ENCODE measurements at places on chromosomes 12 and 14.
A peak's percentile ranks its signal among the peaks of the same experiment; 100 is the strongest.

DNA sequence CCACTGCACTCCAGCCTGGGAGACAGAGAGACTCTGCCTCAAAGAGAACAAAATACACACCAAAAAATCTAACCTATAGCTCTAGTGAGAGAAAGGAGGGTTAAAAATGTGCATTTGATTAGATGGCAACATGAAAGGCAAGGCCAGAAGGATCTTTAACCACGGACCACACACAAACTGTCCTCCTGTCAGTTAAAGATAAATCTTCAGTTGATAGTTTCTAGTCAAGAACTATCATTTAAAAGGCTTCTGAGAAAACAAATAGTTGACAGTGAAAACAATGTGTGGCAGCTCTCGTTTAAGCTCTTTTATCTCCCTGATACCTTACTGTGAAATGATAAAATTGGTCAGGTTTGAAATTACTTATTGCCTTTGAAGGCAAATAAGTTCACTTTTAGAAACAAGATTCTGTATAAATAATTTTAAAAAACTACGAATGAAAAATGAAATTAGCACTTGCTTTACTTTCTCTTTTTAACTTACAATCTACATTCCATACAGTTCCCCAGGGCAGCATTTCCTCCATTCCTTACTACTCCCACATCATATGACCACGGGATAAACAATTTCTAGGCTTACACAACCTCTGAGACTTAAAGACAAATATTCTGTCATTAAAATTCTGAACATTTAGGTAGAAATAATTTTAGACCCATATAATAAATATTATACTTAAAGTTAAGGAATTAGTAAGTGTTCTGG, 71.4 kb upstream of the GNPNAT1 start:
- no peak for DNase-seq

- DNase-seq, result no peak
Measured at GRCh38 chr12:121673013-121673511, 3.6 kb upstream of the MORN3 start.

DNA sequence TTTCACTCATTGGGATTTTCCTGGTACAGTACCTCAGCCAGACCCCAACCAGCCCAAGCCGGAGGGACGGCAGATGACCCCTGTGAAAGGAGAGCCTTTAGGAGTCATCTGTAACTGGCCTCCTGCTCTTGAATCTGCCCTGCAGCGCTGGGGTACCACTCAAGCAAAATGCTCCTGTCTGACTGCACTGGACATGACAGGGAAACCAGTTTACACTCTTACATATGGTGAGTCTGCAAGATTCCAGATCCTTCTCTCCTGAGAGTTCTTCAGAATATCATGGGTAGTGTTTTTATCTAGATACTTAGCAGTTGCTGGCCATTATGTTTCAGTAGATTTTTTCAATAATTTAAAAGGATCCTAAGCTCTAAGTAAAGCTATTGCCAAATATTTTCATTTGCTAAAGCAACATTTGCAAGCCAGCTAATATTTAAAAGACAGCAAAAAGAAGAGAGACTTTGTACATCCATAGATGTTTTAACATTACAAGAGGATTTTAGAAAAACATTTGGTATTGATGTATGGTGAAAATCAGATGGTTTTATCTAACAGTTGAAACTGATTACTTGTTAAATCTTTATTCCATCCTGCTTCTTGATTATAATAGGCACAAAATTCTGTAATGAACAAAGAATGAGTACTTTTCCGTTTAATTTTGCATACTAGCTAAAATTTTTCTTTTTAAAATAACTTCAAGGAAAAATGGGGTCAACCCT, 85.1 kb upstream of the ATF1 start:
- no peak for DNase-seq

DNA sequence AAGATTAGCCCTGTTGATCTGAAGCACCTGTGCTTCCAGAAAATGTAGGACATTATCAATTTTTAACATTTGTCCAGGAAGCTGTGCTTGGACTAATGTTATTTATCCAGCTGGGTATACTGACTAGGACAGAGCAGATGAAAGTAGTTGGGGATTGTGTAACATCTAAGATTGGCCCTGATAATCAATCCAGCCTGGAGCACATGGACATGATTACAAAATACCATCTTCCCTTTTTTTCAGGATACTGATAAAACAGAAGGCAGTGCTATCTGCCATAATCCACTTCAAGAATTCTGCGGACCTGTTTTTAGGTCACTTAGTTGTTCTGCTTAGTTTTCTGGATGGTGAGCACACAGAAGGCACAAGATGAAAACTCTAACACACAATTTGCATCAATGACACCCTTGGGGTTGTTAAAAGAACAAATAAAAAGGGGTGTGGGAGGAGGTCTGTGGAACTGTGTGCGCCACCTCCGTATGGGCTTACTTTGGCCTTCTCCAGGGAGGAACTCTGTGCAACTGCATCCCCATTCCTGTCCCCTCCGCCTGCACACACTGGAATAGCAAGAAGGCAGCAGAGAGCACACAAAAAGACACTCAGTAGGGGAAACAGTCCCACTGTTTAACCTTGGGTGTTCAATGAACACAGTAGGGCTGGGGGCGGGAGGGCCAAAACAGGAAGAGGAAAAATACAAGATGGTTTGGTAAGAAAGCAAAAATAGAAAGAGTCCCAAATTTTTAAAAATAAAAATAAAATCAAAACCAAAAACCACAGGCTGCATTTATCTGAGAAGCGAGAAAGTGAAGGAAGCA, 31.1 kb upstream of the DUSP6 start:
- no peak for DNase-seq

DNA sequence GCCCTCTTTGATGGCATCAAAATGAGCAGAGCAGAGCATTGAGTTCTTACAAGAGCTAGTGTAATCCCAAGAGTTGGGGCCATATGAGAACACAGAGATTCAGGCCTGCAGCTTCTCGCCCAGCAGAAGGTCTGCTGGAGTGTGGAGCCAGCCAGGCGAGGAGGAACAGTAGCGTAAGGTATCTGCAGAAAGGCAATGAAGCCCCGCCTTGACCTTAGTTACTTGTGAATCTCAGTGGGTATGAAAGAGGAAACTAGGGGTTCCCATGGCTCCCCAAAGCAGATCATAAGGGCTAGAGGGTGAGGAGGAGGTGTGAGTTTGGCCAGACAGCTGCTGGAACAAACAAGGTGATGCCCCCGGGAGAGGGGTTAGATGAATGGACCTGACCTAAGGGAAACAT, 49.4 kb downstream of the SLC8A3 start:
- DNase-seq, result no peak

DNA sequence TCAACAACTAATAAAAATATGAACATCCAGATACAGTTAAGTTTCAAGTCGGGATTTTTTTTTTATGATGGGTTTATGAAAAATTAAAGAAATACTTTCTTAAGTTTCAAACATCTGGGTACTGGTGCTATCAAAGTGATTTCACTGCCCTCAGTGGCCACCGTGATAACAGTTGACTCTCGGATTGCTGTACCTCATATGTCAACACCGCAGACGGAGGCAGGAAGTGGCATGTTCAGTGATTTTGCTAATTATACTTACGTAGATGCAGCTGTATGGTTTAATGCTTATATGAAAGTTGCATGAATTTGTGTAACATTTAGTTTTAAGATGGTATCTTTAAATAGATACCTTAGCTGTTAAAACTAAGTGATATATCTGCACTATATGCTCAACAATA, 20.8 kb upstream of the FBLN5 start:
- no peak for DNase-seq

- no peak for DNase-seq
Measured at GRCh38 chr12:47504775-47505446, 200.9 kb downstream of the RPAP3 start.

- DNase-seq, result peak; percentile 73
Measured at GRCh38 chr12:123064885-123065619, 84.6 kb downstream of the ARL6IP4 start.

DNA sequence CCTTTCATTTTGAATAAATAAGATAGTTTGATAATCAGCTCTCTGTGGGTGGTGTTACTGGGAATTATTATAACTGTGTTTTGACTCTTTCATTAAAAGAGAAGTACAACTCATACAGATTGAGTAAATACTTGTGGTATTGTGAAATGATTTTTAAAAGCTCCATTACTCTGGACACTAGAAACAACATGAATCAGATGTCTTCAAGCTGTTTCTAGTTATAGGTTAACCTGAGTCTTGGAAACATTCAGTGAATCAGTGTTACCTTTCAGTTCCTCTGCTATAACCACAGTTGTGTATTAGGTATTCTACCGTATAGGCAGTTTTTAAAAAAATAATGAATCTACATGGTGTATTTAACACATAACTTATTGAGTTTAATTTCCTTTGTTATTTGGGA, 128.4 kb upstream of the SSTR1 start:
- no peak for DNase-seq

GRCh38 chr14:74860899-74861733, 14.8 kb downstream of the PROX2 start:
- DNase-seq, result peak; percentile 71

DNA sequence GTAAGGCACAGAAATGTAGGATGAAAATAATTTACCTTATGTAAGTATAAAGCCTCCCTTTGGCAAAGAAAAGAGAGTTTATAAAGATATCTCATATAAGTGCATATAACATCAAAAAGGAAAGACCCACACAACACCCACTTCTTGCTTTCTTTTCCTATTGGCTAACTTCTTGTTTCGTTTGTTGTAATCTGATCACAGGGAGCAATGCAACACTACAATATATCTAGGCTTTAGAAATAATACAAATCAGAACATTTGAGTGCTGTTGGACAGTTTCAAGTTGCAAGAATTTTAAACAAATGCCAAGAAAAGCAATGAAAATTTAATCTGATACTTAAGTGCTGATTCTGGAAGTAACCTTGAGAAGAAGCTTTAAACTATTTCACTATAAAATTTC, 1.3 kb downstream of the FGD6 start:
- peak; percentile 22 for DNase-seq

DNA sequence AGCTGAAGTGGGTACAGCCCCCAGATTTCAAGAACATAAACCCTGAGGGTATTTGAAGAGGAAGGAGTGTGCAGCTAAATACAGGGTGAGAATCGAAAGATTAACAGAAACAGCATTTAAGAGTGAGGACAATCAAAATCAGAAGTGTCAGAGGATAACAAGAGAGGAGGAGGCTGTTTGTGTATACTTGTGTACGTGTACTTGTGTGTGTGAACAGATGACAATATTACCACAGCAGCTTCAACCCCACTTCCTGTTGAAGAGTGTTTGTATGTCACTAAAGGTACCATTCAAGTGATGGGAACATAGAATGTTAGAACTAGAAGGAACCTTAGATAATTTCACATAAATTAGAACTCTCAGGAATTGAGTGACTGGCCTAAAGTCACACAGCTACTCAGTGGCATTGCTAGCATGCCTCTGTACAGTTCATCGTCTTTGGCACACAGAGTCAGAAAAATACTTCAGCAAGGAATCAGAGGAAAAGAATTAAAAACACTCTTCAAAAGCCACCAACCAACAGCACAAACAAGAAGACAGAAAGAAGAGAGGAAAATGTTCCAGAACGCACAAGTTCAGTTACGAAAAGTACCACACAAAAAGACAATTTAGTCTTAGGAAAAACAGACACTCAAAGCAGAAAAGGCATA, 164.3 kb upstream of the BCL2L14 start:
- DNase-seq, result no peak

DNA sequence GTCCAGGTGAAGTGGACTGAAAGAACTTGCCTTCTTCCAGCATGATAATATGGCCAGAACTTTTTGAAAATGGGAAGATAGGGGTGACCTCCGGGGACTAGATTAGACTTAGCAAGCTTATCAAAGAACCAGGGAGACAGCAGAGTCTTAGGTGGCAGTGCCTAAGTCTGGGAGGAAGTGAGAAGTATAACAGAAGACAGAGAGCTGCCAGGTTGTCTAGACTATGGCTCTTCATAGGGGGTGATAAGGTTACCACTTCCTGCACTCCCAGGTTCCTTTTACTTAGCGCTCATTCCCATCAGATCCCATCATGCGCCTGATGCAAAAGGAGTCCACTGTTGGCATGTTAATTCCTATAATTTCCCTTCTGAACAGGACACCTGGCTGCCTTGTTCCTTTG, 69.9 kb downstream of the PLXNC1 start:
- DNase-seq, result no peak

DNA sequence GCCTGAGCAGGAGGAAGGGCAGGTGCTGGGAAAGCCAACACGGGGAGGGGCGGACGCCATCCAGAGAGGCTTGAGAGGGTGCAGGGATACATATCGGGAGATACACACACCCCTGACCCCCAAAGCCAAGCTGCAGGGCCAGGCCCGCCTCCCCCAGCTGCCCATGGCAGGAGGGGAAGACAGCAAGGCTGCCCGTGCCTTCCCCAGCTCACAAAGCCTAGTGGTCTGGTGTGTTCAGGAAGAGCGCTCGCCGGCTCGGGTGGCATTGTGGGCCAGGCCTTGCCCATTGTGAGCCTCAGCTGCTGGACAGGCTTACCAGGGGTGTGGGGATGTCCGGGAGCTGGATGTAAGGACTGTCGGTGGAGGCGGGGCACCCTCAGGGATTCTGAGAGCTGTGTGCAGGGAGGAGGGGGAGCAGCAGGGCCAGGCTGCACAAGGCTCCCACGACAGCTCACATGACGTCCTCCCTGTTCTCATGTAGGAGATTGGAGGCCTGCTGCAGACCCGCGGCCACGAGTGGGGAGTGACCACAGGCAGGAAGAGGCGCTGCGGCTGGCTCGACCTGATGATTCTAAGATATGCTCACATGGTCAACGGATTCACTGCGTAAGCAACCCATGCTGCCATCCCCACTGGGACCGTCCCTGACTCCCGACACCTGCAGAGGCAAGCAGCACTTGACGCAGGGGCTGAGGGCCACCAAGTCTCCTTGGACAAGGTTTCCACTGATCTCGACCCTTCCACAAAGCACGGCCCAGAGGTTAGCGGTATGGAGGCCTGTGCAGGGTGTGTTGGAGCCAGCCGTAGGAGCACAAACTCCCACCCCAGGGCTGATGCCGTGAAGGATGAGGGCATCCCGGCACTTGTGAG, 10.1 kb upstream of the SIVA1 start:
- no peak for DNase-seq

DNA sequence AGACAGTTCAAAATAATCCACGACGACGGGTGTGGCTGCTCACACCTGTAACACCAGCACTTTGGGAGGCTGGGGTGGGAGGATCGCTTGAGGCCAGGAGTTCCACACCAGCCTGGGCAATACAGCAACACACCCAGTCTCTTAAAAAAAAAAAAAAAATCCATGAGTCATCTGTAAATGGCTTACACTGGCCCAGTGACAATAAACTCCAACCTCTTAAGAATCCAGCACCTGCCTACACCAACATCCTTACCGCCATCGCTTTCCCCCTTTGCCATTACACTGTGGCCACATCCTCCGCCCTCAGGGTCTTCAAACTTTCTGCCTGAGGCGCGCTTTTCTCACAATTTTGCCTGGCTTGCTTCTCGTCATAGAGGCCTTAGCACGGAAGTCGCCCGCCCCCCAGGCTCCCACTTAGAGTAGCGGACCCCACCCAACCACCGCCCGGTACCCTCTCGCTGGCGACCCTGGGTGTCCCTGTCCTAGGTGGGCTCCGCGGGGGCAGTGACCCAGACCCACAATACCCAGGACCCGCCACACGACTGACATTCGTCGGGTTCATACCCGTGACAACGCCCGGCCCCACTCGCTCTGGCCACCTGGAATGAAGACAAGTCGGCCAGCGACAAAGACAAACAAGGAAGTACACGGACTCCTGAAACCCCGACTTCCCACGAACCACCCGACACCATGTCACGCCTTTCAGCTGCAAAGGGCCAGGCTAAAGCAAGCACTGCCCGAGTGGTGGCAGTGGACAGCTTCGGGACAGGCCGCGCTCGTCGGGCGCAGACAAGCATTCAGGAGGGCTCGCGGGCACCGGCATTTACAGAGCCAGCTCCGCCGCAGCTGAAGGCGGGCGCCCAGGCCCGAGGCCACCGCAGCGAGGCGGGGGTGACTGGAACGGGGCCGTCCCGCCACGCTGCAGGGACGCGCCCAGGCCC, 636 bp downstream of the GOLGA3 start:
- peak; percentile 56 for DNase-seq
